ENCODE measurements at places on chromosomes 11 and 22.

GRCh38 chr11:76803023-76803422, 19.9 kb downstream of the TSKU start:
- no peak for DNase-seq

- no peak for DNase-seq
Observed at GRCh38 chr11:84022201-84022600, 736.0 kb upstream of the CCDC90B start.

GRCh38 chr11:75113030-75113429, 16.4 kb upstream of the OR2AT4 start:
- no peak for DNase-seq

- DNase-seq, result no peak
Observed at GRCh38 chr11:120385655-120386054, 49.4 kb downstream of the ARHGEF12 start.

DNA sequence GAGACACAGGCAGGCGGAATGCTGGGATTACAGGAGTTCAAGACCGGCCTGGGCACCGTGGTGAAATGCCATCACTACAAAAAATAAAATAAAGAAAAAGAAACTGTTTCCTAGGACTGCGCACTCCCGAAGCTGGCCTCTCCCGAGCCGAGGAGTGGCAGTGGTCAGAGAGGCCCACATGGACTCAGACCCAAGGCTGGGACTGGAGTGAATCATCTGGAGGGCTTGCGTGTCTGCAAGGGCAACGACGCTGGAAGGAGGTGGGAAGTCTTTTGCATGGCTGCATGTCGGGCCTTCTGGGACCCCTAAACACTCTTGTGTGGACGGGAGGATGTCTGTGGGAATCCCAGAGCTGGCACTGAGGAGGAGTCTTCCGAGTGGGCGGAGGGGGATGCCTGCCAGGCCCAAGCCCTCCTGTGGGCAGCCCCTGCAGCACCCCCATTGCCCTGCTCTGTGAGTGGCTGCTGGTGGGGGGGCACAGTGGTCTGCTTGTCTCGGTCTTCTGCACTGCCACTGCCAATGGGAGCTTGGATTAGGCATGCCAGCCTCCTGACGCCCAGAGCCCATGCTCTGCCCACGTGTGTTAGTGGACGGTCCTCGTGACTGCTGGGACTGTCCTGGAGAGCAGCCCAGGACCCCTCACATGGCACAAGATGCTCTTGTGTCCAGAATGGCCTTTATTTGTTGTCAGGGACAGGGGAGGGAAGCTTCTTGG, 1.8 kb upstream of the AP2A2 start:
- DNase-seq, result no peak

- DNase-seq, result peak; percentile 61
Observed at GRCh38 chr11:64122411-64123410, 43.2 kb downstream of the MACROD1 start.

GRCh38 chr11:30553521-30554110, 32.5 kb downstream of the MPPED2 start:
- DNase-seq, result no peak

GRCh38 chr11:72061739-72062396, 18.5 kb downstream of the NUMA1 start:
- DNase-seq, result no peak
